ENCODE measurements at places on chromosomes 1 and 21. TPM values are rescaled to one million over a fixed set of nuclear protein-coding genes. Genes with fewer than 3 reads are reported as not detected.
A peak's percentile ranks its signal among the peaks of the same experiment; 100 is the strongest.

DNA sequence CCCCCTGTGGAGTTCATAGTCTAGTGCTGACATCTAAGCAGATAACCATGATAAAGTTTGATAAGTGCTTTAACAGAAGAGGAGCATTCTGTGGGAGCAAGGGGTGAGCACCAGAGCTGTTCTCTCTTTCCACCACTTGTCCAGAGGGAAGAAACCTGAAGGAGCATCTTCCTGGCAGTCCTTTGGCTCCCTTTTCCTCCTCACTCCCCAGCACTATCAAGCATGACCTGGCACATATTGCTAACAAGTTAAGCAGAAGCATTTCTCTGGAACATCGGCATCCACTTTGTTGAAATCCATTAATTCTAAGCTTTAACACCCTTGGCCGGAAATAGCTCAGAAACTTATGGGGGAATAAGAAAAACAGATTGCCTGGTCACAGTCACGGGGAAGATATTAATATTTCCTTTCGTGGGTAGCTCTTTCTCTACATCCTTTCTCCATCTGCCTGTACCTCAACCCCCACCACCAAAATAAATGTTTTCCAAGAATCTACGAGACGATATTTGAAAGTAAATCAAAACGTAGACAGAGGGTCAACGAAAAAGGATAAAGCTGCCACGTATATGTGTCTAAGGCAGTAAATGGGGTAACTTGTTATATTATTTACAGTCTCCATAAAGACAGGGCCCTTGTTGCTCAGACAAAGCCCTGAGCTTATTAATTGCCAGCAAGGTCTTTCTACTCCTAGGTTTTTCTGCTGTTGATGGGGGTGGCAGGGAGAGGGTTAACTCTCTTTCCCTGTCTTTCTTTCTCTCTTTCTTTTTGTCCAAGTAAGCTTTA, 351.4 kb downstream of the NUF2 start:
- peak overlapping the region; percentile 9 for H3K27ac ChIP-seq
- H3K36me3 ChIP-seq: no peaks in the 10 kb centered on the region

ALX3 gene
- total RNA-seq: not detected

TNFAIP8L2 gene
- total RNA-seq: 4.4 TPM

GRCh38 chr1:117697220-117697781, 91.5 kb downstream of the TENT5C start:
- H3K4me1 ChIP-seq: no peaks in the 10 kb centered on the region
- H3K4me3 ChIP-seq: no peak overlapping the region
- H3K27ac ChIP-seq: no peak overlapping the region
- H3K36me3 ChIP-seq: no peaks in the 10 kb centered on the region

- DNase-seq: no peak
- H3K4me1 ChIP-seq: no peaks in the 10 kb centered on the region
- no peak overlapping the region for H3K4me3 ChIP-seq
Measured at GRCh38 chr1:90513956-90514355, 203.1 kb downstream of the BARHL2 start.

MARK1 gene
- total RNA-seq: 11.6 TPM

SPRR1A gene
- not detected for total RNA-seq

GRCh38 chr1:164640686-164641352, 81.8 kb downstream of the PBX1 start:
- no peak overlapping the region for H3K27ac ChIP-seq
- no peaks in the 10 kb centered on the region for H3K36me3 ChIP-seq
- no peaks in the 10 kb centered on the region for H3K27me3 ChIP-seq
- H3K4me1 ChIP-seq: no peaks in the 10 kb centered on the region
- no peak for DNase-seq

GRCh38 chr1:155622191-155622590, 12.2 kb downstream of the MSTO1 start:
- no peak overlapping the region for H3K4me3 ChIP-seq
- no peak for DNase-seq
- no peak overlapping the region for H3K27ac ChIP-seq
- no peaks in the 10 kb centered on the region for H3K36me3 ChIP-seq

DNA sequence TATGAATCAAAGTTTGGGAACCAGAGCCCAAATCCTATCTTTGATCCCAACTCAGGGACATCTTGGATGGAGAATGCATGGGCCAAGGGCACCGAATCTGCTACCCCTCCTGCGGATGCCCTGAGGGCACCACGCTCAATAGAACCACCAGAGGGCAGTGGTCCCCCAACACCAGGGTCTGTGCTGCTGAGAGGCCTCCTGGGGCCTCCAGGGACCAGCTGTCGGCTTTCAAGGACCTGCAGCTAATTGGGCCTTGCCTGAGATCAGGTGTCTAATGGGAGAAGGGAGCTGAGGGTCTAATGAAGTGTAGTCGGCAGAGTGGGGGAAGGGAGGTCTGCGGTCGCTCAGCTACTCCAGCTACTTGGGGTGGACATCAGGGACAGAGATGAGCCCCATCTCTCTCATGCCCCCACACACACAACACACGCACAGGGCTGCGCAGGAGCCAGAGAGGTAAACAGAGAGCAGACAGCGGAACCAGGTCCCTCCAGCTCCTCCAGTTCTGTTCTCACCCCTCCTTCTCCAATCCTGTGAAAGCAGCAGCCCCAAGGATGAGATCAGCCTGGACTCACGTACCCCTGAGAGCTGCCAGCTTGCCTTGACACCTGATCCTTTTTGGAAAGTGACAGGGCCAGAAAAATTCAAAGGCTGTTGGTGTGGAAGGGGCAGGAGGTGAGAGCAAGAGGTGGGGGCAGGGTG, 34.9 kb upstream of the PPP1R15B start:
- DNase-seq: peak; percentile 62
- no peaks in the 10 kb centered on the region for H3K27me3 ChIP-seq
- H3K36me3 ChIP-seq: peaks cover 84% of the 10 kb centered on the region
- peaks cover 16% of the 10 kb centered on the region for H3K4me1 ChIP-seq
- H3K27ac ChIP-seq: no peak overlapping the region
- no peak overlapping the region for H3K4me3 ChIP-seq

DNA sequence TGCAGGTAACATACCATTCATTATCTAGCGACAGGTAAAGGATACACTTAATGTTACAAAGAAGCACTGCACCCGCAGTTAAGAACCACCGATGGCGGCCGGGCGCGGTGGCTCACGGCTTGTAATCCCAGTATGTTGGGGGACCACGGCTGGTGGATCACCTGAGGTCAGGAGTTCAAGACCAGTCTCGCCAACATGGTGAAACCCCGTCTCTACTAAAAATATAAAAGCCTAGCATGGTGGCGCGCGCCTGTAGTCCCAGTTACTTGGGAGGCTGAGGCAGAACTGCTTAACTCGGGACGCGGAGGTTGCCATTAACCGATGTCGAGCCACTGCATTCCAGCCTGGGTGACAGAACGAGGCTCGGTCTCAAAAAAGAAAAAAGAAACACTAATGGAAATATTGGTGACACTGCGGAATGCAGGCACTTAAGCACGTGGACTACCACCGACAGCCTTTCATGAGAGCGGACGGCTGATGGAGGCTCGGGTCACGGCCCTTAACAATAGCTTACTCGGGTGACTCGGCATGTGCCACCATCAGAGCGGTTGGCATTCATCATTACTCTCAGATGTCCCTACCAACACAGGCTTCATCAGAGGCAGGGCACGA, 542 bp downstream of the GAS5 start:
- no peak for DNase-seq
- H3K4me1 ChIP-seq: peaks cover 30% of the 10 kb centered on the region
- H3K27ac ChIP-seq: peak overlapping the region; percentile 95

CDCA8 gene
- total RNA-seq: 0.90 TPM

GNG5 gene
- total RNA-seq: 76.9 TPM

- no peaks in the 10 kb centered on the region for H3K36me3 ChIP-seq
- H3K27me3 ChIP-seq: no peaks in the 10 kb centered on the region
- H3K4me1 ChIP-seq: no peaks in the 10 kb centered on the region
- no peak overlapping the region for H3K27ac ChIP-seq
Measured at GRCh38 chr1:66840929-66841328, 39.9 kb upstream of the INSL5 start.

DNA sequence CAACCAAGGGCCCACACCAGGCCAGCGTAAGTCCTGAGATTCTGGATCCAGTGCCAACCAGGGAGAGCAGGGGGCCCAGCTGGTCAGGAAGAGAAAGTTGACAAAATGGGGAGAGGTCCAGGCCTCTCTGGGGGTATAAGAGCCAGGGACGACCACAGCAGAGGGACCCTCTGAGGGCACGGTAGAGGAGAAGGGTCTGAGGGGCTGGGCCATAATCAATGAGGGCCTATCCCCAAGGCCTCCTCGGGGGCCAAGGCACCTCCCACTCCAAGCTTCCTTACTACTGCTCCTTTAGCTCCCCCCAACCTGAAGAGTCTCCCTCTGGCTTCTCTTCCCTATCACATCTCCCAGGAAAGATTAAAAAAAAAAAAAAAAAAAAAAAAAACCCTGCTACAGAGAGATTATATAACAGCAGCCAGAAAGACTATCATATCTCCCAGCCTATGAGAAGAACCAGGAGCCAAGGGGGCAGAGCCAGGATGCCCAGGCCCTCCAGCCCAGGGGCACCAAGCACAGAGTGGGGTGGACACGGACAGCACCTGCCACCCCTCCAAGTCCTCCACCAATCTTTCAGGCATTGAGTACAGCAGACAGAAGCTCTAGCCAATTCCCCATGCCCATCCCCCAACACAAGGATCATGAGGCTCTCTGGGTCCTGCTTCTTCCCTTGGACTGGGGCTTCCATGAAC, 2.7 kb downstream of the MEF2D start:
- no peaks in the 10 kb centered on the region for H3K27me3 ChIP-seq
- H3K36me3 ChIP-seq: no peaks in the 10 kb centered on the region
- peak overlapping the region; percentile 99 for H3K27ac ChIP-seq
- no peak for DNase-seq
- H3K4me3 ChIP-seq: peak overlapping the region; percentile 91
- peaks cover 76% of the 10 kb centered on the region for H3K4me1 ChIP-seq

DNA sequence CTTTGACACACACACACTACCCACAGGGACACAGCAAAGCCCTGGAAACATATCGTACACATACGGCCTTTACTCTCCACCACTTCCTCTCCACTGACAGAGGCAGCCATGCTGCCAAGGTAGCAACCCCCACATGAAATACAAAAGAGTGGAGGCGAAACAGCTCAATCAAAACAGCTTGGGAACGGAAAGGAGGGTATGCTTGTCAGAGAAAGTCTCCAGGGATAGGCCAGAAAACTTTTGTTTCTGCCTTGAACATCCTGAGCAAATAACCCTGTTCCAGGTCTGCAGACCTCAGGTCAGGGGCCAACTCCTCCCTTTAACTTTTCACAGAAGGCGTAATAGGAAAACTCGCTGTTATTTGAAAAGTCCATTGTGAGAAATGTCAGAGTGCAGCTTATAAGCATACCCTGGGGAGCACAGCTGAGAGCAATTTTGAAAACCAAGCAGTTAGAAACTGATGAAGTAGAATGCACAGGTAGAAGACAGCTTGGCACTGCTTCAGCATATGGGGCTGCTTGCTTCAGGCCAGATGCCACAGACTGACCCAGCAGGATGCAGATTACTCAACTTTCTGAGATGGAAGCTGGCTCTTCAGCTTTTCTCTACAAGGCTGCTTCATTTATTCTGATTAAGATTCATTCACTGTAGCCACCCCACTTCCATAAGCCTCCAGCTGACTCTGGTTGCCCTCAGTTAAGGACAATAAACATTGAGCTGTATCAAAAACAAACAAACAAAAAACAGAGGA, 18.0 kb downstream of the KIAA0319L start:
- no peak for DNase-seq
- H3K36me3 ChIP-seq: no peaks in the 10 kb centered on the region
- peak overlapping the region; percentile 67 for H3K27ac ChIP-seq
- H3K4me1 ChIP-seq: peaks cover 33% of the 10 kb centered on the region
- H3K4me3 ChIP-seq: no peak overlapping the region

- H3K27me3 ChIP-seq: peaks cover 17% of the 10 kb centered on the region
- no peak for DNase-seq
- no peak overlapping the region for H3K4me3 ChIP-seq
Measured at GRCh38 chr1:20626524-20626923, 6.7 kb upstream of the PINK1 start.

DNA sequence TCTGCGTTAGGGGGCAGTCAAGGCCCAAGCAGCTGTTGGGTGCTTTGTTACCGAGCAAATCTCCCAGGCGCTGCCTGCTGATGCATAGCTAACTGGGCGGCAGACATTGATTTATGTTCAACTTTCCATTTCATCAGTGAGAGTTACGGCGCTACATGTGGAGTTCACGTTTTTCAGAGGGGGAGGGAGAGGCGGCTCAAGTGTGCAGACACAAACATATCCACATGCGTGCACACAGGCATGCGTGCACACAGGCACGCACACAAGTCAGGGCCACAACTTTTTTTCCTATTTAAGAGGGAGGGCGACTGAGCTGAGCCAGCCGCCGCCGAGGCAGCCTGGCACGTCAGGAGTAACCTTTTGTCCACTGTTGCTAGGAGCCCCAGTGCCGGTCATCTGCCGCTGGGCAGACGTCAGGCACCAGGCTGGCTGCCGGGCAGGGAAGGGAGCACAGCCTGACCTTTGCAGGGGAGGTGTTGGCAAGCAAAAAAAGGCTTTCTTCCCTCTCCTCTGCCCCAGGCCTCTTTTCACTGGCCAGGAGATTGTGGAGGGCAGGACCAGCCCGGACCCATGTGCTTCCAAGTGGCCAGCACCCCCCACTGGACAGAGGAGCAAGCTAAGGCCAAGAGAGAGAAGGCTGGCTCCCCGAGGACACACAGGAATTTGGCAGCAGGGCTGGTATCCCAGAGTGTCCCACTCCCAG, 73.3 kb downstream of the MRPL37 start:
- H3K36me3 ChIP-seq: no peaks in the 10 kb centered on the region
- DNase-seq: peak; percentile 64
- H3K4me3 ChIP-seq: no peak overlapping the region
- no peaks in the 10 kb centered on the region for H3K27me3 ChIP-seq
- H3K27ac ChIP-seq: peak overlapping the region; percentile 96
- H3K4me1 ChIP-seq: peaks cover 78% of the 10 kb centered on the region

DNA sequence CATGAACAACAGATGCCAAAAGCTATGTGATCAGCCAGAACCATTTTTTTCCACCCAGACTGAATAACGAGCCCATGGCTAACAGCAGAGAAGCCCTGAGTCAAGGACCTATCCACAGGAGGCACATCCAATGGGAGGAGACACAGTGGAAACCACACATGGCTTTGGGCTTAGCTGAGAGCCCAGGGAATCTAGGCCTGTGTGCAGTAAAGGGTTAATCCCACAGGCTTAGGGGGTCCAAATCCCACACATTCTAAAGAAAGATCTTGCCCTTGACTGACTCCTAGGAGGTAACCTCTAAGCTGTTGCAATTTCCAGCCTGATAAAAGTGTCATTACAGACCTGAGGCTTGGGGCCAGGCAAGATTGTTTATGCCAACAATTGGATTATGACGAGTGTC, 194.5 kb downstream of the DSCAM start:
- no peaks in the 10 kb centered on the region for H3K27me3 ChIP-seq
- H3K4me3 ChIP-seq: no peak overlapping the region
- no peak overlapping the region for H3K27ac ChIP-seq
- H3K36me3 ChIP-seq: no peaks in the 10 kb centered on the region
- no peak for DNase-seq

CFH gene
- total RNA-seq: 164 TPM

GRCh38 chr1:111559736-111560279, 56.4 kb upstream of the ADORA3 start:
- H3K27ac ChIP-seq: no peak overlapping the region
- DNase-seq: no peak
- H3K4me3 ChIP-seq: no peak overlapping the region
- H3K36me3 ChIP-seq: no peaks in the 10 kb centered on the region
- H3K27me3 ChIP-seq: no peaks in the 10 kb centered on the region

Measured in tibial nerve (tissue), 4 donors.